WTC11 (cell line): ENCODE measurements at places on chromosomes 11 and 22. TPM values are rescaled to one million over a fixed set of nuclear protein-coding genes. Genes with fewer than 3 reads are reported as not detected.

TSGA10IP gene
- total RNA-seq: 3.4 to 4.5 TPM (median 4.1 TPM) in 3 replicates

BTBD10 gene
- total RNA-seq: 18.4 to 19.4 TPM (median 18.6 TPM) in 3 replicates

RFPL1 gene
- total RNA-seq: not detected in 3 replicates

GLYAT gene
- total RNA-seq: 0.32 TPM in 1 of 3 replicates, not detected in the others

EEF1G gene
- total RNA-seq: 1,667 to 1,857 TPM (median 1,846 TPM) in 3 replicates

CDC45 gene
- 34.4 to 38.1 TPM (median 35.0 TPM) in 3 replicates for total RNA-seq

TBX1 gene
- total RNA-seq: 7.9 to 12.8 TPM (median 9.3 TPM) in 3 replicates

CD44 gene
- total RNA-seq: 9.6 to 12.0 TPM (median 10.3 TPM) in 3 replicates

FGF4 gene
- total RNA-seq: 3.2 to 5.9 TPM (median 3.3 TPM) in 3 replicates

B4GALNT4 gene
- 88.0 to 113 TPM (median 97.8 TPM) in 3 replicates for total RNA-seq

PPFIA1 gene
- 62.2 to 75.1 TPM (median 64.1 TPM) in 3 replicates for total RNA-seq

CD6 gene
- 0.53 to 1.0 TPM (median 0.73 TPM) in 3 replicates for total RNA-seq

PTPRJ gene
- total RNA-seq: 17.1 to 19.5 TPM (median 17.9 TPM) in 3 replicates

TSPAN32 gene
- 0.39 TPM in 1 of 3 replicates, not detected in the others for total RNA-seq

CYP2D6 gene
- total RNA-seq: 1.4 to 1.7 TPM (median 1.6 TPM) in 3 replicates

PARVA gene
- total RNA-seq: 8.4 to 10.4 TPM (median 9.0 TPM) in 3 replicates

CECR2 gene
- 110 to 111 TPM (median 110 TPM) in 3 replicates for total RNA-seq

TMEM191B gene
- total RNA-seq: 2.7 to 9.8 TPM (median 3.7 TPM) in 3 replicates

MIOX gene
- 0.33 to 0.57 TPM (median 0.41 TPM) in 3 replicates for total RNA-seq

MS4A8 gene
- not detected in 3 replicates for total RNA-seq

SHANK3 gene
- total RNA-seq: 9.6 to 10.5 TPM (median 9.7 TPM) in 3 replicates

RNF141 gene
- 23.2 to 24.8 TPM (median 23.9 TPM) in 3 replicates for total RNA-seq

APOBEC3A gene
- not detected in 3 replicates for total RNA-seq

OR4D5 gene
- not detected in 3 replicates for total RNA-seq

ISX gene
- total RNA-seq: not detected in 3 replicates

HEPN1 gene
- total RNA-seq: not detected in 3 replicates

FIBIN gene
- 0.34 to 0.48 TPM (median 0.37 TPM) in 3 replicates for total RNA-seq

NCAPH2 gene
- 69.8 to 78.4 TPM (median 70.3 TPM) in 3 replicates for total RNA-seq

ACO2 gene
- 98.3 to 104 TPM (median 99.3 TPM) in 3 replicates for total RNA-seq

TREH gene
- total RNA-seq: 0.09 TPM in 1 of 3 replicates, not detected in the others

ARHGAP20 gene
- total RNA-seq: 0.07 to 0.15 TPM (median 0.07 TPM) in 3 replicates

CCDC179 gene
- total RNA-seq: not detected in 3 replicates

KRTAP5-8 gene
- total RNA-seq: not detected in 3 replicates

ARHGAP8 gene
- 50.5 to 61.4 TPM (median 58.0 TPM) in 3 replicates for total RNA-seq

SIDT2 gene
- 20.7 to 27.6 TPM (median 20.9 TPM) in 3 replicates for total RNA-seq

GRIA4 gene
- total RNA-seq: 11.4 to 20.0 TPM (median 17.9 TPM) in 3 replicates

PLAAT2 gene
- 0.25 to 0.66 TPM (median 0.55 TPM) in 3 replicates for total RNA-seq
